ENCODE measurements at places on chromosomes 5 and 9.

DNA sequence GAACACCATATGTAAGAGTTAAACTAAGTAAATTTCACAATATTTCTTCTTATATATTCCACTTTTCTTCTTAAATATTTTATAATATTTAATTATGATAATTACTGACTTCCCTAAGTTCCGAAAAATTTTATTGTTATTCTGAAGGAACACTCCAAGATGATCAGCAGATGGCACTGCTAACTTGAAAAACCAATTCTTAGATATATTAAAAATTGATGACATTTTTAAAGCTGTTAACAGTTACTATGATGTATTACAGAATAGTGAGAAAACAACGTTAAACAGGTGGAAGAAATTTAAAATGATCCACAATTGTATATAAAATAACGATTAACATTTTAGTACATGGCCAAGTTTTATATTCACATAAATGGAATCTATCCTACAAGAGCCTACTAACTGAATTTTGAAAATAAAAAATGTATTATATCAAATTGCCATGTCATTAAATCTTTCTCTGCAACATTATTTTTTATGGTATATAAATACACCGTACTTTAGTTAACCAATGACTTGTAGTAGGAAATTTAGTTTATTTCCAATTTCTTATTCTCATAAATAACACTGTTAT, 30.1 kb upstream of the MUSK start:
- peak; percentile 74 for DNase-seq

GRCh38 chr9:13845460-13845859, 468.5 kb downstream of the NFIB start:
- DNase-seq = peak; percentile 96

DNA sequence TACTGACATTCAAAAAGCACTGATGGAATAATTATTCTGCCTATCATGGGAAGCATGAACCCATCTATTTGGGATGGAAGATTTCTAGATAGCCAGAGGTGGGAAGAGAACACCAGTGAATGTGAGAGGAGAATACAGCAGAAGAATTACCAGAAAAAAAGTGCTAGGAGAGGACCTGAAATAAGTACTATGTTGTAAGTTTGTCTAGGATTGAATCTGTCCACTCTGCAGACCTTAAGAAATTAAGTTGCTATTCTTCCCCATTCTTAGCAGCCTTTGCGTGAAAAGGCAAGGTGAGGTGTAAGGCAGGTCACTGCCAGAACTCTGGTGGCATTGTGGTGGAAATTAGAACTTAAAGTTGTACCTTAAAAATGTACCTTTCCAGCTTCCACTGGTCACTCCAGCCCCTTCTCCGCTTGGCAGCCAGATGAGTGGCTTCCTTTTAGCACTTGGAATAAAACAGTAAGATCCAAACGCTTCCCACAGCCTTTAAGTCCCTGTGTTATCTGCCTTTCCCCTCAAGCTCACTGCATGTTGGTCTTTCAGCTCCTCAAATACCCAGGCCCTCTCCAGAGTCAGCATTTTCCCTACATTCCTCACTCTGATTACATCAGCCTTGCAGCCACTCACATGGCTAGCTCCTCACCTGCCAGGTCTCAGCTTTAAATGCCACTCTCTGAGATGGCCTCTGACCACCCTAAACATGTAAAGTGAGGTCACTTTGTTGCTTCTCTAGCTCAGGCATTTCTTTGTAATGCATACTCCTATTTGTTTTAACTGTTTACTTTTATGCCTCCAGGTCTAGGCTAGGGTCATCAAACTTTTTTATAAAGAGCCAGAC, 253.0 kb downstream of the EPB41L4A start:
- no peak for DNase-seq

DNA sequence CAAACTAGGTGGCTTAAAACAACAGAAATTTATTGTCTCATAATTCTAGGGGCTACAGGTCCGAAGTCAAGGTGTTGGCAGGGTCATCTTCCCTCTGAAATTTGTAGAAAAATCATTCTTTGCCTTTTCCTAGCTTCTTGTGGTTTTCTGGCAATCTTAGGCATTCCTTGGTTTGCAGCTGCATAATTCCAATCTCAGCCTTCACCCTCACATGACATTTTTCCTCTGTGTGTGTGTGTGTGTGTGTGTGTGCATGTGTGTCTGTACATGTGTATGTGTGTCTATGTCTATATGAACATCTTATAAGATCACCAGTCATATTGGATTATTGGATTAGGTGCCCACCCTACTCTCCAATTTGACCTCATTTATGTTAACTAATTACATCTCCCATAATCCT, 330.6 kb downstream of the CHSY3 start:
- DNase-seq = peak; percentile 34

- no peak for DNase-seq
These were observed 400.9 kb upstream of the IRX1 start for GRCh38 chr5:3194684-3195083.

GRCh38 chr9:76559286-76559685, 100.3 kb downstream of the GCNT1 start:
- DNase-seq = no peak

DNA sequence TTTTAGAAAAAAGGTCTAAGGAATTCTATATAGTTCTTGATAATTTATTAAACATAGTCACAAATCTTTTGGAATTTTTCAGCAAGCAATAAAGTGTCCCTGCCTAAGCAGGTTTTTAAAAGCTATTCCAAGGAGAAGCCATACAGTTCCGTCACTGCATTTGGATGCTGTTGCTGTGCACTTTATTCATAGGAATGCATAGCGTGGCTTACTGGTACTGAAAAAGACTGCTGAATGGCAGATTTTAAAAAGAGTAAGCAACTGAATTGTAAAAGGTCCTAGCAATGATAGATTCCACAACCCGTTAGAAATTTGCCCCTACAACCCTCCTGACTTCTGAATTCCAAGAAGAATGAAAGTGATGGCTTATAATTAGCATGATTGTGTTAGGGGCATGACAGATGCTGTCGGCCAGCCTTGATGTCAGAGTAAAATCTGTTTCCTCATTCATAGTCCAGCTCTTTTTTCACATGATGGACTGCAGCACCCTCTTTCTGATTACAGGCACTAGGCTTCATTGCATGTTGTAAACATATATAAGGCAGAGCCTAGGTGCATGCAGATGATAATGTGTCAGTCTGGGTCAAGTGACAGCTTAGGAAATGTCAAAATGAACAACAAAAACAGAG, 227.0 kb downstream of the PDE4D start:
- DNase-seq = no peak

GRCh38 chr9:98456156-98456613, 200.7 kb upstream of the TBC1D2 start:
- DNase-seq = no peak

DNA sequence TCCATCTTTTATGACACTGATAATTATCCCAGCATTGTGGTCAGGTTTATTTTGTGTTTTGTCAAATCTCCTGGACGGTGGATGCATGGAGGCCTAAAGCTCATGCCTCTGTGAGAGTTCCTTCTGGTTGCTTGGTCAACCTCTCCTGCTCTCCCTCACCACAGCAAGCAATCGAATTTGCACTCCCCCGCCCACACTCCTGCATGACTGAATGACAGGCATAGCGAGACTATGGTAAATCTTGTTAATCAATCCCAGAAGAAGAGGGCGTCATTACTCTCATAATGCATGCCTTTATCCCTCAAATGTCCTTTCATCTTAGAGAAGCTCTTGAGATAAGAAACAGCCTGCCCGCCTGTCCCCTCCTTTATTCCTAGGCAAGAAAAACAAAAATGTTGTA, 1215.0 kb upstream of the CDH9 start:
- DNase-seq = no peak

DNA sequence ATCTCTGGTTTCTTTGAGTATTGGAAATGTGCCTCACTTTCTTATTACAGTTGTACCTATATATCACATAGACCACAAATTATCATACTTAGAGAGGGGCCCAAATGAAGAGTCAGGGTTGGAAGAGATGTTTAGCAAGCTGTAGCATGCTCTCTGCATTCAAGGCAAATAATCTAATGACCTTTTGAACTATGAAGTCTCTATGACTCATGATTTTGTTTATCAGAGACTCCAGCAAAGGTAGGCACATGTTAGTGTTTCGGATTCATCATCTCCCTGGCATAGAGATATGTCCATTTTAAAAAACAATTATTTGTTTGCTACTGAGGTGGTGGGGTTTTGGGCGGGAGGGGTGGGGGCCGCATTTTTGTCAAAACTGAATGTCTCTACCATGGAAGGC, 2000.1 kb downstream of the EFNA5 start:
- DNase-seq = no peak

- DNase-seq = no peak
These were observed 9.9 kb upstream of the ANKHD1 start for GRCh38 chr5:140391732-140392131.

DNA sequence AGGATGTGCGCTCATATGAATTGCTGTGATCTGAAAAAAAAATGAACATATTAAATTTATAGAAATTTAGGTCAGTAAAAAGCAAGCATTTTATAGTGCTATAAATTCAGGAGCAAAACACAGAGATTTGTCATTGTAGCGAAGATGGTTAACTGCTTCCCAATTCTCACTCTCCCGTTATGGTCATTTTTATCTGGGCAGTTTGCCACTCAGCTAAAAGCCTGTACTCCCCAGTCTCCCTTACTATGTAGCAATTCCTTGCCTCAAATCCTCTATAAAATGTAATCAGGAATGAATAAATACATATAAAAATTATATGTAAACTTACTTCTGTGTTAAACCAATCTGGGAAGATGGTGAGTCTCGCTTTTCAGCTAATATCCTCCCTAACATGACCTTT, 471.5 kb downstream of the HINT1 start:
- DNase-seq = no peak

DNA sequence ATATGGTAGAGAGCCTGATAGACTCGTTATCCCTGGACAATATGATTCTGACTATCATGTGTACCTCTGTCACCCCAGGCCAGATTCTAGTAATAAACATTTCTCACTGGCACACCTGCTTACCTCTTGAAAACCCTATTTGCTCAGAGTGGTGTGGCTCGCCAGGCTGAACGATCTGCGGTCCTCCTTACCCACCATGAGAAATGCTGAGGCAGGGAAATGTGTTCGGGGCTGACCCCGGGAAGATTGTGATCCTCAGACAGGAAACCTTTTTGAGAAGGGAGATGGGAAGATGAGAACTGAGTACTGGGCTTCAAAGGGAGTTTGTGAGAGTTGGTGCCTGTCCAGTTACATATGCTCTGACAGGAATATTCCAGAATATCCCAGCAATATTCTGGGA, 10.7 kb upstream of the PRXL2C start:
- no peak for DNase-seq

DNA sequence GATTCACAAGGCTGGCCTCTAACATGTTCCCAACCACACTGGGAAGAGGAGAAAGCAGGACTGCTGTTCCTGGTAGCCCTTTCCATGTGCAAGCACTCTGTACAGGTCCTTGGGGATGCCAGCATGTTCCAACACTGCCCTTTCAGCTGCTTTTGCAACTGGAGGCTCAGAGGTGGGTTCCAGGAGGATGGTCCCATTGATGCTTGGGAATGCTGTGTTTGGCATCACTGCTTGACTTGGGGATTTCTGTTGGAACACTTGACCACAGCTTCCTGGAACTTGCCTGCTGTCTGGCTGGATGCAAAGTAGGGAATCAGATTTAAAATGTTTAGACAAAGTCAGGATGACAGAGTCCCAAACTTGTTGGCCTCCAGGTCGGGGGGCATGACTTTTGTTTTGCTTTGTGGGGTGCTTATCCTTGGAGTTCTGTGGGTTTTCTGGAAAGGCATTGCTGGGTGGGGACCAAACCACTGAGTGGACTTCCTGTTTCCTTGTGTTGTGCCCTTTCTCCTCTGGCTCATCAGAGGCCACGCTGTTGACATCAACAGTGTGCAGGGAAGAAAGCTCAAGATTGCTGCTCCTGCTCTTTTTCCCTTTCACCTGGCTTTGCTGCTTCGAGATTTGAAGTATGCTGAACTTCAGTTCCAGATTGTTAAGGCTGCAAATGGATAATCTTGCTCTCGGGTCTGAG, 148.5 kb upstream of the RPS23 start:
- DNase-seq = no peak

DNA sequence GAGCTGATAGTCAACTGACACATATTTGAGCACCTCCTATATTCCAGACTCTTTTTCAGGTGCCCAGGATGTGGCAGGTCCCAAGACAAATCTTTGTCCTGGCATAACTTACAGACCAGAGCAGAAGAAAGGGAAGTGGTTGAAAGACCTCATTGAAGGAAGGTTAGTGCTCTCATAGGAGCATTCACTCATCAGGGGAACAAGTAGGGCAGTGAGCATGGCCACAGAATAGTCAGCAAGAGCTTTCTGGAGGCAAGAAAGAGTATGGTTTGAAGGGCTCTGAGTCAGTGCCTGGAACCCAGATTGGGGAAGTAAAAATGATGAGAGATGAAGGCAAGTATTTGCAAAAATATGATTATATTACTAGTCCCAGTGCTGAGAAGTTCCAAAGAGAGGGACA, 25.0 kb upstream of the ERMP1 start:
- no peak for DNase-seq

DNA sequence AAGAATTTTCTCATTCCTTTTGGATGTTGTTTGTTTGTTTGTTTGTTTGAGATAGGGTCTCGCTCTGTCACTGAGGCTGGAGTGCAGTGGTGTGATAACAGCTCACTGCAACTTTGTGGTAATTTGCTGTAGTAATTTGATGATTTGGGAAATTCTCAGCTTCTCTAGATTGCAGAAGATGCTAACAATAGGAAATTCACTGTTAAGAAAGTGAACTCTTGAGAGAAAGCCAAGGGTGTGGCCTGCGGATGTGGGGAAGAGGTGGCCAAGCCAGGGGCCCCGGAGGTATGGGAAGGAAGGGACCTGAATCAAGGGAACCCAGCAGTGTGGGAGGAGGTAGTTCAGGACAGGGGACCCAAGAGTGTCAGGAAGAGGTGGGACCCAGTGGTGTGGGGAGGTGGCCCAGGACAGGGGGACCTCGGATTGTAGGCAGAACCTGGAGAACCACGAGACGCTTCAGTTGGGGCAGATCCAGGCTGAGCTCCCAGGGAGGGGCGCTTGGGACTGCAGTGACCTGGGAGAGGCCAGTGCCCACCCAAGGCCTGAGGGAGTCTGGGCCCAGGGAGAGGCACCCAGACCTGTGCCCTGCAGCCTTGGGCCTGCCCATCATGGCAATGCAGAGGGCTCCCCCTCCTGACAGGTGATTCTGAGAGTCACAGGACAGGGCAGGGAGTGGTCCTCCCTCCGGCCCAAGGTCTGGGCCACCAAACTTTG, 5.6 kb upstream of the LCN2 start:
- no peak for DNase-seq

DNA sequence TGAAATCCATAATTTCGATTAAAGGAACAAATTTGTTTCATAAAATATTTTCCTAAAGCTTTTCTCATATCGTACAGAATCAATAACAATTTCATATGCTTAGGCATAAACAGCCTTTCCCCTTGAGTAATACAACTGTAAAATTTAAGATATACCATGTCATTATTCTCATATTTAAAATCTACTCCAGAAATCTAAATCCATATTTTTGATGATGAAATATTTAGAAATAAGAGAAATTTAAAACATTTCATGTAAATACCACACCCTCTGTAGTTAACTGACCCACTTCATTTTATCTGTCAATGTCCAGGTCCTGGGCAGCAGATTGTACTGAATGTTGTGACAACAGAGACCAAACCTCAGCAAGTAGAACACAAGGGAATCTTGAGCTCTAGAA, 5.1 kb downstream of the POC5 start:
- DNase-seq = no peak

All from fibroblast of lung (primary cell).